ENCODE measurements at places on chromosomes 7 and 10. TPM values are rescaled to one million over a fixed set of nuclear protein-coding genes. Genes with fewer than 3 reads are reported as not detected.

The LAMB4 gene
- total RNA-seq, result not detected

The TMEM236 gene
- total RNA-seq, result not detected

The CNTNAP2 gene
- not detected for total RNA-seq

The FAM131B gene
- 0.63 TPM for total RNA-seq

The MSS51 gene
- total RNA-seq, result 2.4 TPM

The ACHE gene
- not detected for total RNA-seq

The GHRHR gene
- total RNA-seq, result not detected

The LEP gene
- not detected for total RNA-seq

The CUZD1 gene
- 0.13 TPM for total RNA-seq

The UPK3B gene
- total RNA-seq, result not detected

The PRLHR gene
- not detected for total RNA-seq

The NEUROG3 gene
- not detected for total RNA-seq

The FANK1 gene
- not detected for total RNA-seq

The CYP2C19 gene
- total RNA-seq, result not detected

The ZNF680 gene
- total RNA-seq, result 5.5 TPM

The DPP6 gene
- total RNA-seq, result not detected

The WDR86 gene
- total RNA-seq, result not detected

The ICA1 gene
- not detected for total RNA-seq

The OR9A2 gene
- not detected for total RNA-seq

The DEPP1 gene
- total RNA-seq, result 0.44 TPM

GRCh38 chr10:122498521-122498920 is 37.2 kb downstream of the HTRA1 start:
- DNase-seq, result no peak

GRCh38 chr7:41878309-41879295 is 175.7 kb upstream of the INHBA start:
- DNase-seq, result no peak

DNA sequence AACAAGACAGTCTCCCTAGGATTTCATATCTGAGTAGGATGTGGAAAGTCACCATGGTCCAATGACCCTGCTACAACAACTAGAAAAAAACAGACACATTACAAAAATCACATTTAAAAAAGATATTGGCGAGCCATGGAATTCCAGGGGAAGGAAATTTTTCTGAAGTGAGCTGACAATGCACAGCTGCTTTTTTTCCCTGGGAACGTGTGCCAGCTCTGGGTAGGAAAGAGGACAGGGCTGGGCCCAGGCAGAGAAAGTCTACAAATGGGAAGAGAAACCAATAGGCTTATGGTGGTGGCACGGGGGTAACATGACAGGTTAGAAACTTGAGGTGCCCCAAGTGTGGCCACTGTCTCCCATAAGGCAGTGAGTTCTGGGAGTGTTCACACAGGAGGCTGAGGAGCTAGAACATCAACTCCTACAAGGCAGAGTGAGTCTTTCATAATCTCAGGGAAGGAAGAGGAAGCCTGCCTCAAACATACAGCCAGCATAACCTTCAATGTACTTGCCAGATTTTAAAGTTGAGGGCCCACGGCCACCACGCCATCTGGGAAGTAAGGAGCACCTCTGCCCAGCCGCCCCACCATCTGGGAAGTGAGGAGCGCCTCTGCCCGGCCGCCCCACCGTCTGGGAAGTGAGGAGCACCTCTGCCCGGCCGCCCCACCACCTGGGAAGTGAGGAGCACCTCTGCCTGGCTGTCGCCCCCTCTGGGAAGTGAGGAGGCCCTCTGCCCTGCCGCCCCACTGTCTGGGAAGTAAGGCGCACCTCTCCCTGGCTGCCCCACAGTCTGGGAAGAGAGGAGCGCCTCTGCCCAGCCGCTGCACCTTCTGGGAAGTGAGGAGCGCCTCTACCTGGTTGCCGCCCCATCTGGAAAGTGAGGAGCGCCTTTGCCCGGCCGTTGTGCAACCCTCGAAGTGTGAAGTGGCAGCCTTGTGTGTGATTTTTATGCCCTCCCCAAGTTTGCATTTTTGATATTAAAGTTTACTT is 5.9 kb downstream of the FBXL13 start:
- DNase-seq, result no peak

GRCh38 chr7:28774261-28774988 is 183.7 kb downstream of the TRIL start:
- DNase-seq, result no peak

DNA sequence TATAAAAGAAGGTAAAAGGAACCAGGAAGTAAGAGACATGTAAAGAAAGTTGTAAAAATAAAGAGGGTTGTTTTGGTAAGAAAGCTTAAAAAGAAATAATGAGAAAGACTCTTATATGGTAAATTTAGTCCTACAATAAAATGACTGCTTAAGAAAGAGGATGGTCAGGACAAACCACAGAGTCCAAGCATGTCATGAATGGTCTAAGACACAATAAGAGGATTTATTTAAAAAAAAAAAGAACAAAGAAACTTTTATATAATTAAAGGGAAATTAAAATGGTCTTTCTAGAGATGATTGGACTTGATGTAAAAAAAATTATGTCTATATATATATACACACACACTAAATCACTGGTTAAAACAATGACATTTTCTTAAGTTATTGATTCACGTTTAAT is 18.2 kb downstream of the ATAD1 start:
- DNase-seq, result no peak

- peak; percentile 53 for DNase-seq
These were observed 71.9 kb upstream of the DUSP5 start for GRCh38 chr10:110425684-110426293.

DNA sequence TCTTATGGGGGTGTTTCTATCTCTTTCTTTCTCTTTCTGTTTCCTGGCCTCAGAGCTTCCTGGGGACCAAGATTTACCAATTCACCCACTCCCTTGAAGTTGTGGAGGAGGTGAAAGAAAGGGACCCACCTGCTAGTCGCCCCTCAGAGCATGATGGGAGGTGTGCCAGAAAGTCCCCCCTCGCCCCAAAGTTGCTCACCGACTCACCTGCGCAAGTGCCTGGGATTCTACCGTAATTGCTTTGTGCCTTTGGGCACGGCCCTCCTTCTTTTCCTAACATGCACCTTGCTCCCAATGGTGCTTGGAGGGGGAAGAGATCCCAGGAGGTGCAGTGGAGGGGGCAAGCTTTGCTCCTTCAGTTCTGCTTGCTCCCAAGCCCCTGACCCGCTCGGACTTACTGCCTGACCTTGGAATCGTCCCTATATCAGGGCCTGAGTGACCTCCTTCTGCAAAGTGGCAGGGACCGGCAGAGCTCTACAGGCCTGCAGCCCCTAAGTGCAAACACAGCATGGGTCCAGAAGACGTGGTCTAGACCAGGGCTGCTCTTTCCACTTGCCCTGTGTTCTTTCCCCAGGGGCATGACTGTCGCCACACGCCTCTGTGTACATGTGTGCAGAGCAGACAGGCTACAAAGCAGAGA is 12.2 kb downstream of the AQP1 start:
- DNase-seq, result no peak

GRCh38 chr7:54946271-54946670 is 72.5 kb upstream of the EGFR start:
- no peak for DNase-seq

- peak; percentile 59 for DNase-seq
These were observed 535.5 kb downstream of the GPAM start for GRCh38 chr10:111648046-111648445.

GRCh38 chr10:11249152-11249807 is 231.6 kb downstream of the CELF2 start:
- no peak for DNase-seq

DNA sequence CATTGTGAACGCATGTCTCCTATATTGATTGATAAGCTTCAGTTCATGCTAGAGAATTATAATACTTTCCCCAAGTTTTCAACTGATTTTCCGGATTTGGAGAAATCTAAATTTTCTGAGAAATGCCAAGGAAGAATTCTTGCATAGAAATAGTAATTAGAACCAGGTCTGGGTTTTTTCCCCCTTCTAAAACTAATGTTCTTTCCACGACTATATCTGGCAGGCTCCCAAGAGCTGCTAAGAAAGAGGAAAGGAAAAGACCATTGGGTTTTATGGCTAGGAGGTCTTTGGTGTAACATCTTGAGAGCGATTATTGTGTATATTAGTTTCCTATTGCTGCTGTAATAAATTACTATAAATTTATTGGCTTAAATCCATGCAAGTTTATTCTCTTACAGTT is 71.8 kb upstream of the CACNB2 start:
- no peak for DNase-seq

- no peak for DNase-seq
These were observed 512.8 kb upstream of the GALNT17 start for GRCh38 chr7:70619130-70619529.

- no peak for DNase-seq
These were observed 9.3 kb downstream of the LBX1 start for GRCh38 chr10:101219946-101220451.

DNA sequence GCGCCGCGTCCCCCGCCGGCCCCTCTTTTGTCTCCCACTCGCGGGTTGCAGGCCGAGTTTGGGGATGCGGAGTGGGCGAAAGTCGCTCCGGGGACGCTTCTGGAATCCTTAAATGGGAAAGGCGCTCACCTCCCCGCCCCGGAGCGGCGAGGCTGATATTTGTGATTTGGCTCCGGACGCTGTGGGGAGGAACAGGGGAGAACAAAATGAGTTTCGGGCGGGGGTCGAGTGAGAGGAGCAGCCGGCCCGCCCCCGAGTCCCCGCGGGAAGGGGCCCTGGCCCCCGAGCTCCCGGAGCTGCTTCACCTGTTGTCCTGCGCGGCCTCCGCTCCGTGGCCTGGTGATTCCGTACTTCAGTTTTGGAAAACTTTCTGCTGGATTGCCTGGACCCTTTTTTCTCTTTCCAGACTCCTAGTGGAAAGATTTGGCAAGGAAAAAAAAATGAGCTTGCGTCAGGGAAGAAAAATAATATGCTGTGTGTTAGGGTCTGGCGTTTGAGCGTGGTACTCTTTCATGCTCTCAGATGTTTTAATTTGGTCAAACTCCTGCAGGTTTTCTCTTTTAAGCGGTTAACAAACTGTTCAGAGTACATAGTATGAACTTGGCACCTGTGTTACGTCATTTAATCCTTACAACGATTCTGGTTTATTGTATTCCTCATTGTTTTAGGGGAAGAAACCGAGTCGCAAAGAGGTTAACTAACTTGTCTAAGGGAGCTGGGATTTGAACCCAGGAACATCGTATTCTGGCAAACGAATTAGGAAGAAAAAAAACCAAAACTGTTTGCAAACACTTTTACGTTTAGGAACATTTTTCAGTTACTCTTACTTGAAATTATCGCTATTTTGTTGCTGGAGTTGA is 924 bp downstream of the BMPR1A start:
- DNase-seq, result peak; percentile 34

DNA sequence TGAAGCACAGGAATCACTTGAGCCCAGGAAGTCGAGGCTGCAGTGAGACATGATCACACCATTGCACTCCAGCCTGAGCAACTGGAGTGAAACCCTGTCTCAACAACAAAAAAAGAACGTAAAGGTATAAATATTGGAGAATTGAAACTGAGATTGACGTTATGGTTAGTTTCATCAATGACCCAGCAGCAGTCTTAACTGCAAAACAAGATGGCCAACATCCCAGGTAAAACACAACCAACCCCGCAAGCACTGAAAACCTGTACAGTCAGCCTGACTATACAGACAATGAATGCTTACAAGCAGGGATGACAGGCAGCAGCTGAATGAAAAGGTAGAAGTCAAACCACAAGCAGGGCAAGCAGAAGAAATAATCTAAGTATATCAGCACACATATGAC is 34.7 kb downstream of the WAPL start:
- DNase-seq, result no peak

GRCh38 chr7:76512941-76513816 is 2.8 kb downstream of the UPK3B start:
- no peak for DNase-seq

DNA sequence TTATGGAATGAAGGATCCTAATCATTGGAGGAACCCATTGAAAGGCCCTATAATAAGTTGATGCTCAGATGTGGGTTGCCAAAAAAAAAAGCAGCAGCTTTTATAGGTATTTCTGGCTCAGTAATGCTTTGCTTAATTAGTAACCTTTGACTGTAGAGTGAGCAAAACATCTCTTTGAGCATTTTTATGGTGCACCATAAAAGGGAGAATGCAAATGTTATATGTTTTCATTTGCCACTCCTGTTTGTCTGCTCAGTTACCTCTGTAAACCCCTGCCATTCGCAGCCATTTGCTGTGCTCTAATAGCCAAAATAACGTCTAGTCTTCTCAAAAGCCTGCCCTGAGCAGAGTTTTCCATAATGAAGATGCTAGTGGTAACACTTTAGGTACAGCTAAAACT is 589.1 kb upstream of the FOXK1 start:
- DNase-seq, result no peak

GRCh38 chr7:5477723-5478531 is 54.3 kb upstream of the TNRC18 start:
- no peak for DNase-seq

GRCh38 chr10:70803775-70804420 is 11.8 kb upstream of the SGPL1 start:
- no peak for DNase-seq

DNA sequence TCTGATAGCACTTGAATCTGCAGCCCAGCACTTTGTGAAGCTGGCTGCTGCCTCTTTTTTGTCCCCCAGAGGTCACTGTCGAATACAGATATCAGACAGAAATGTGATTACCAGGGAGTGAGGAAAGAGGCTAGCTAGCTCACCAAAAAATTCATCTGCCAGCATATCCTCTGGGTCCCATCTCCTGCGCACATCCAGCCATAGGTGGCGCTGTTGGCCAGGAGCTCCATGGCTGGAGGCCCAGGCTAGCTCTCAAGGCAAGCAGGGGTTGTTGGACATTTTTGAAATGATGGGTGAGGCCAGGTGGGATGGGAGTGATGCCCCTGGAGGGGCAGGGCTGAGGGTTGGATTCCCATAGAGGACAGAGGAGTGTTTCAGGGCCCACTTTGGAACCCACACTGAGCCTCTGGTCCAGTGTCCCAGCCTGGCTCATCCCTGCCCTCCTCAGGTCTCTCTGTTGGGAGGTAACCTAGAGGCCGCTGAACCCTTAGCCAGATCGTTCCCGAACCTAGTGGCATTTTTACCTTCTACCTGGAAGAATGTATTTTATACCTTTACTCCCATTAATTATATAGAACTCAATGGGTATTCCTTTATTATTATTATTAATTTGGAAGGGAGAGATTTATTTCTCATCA is 14.8 kb downstream of the DPCD start:
- peak; percentile 52 for DNase-seq

- no peak for DNase-seq
These were observed 96.3 kb downstream of the GNAT3 start for GRCh38 chr7:80415522-80415921.

DNA sequence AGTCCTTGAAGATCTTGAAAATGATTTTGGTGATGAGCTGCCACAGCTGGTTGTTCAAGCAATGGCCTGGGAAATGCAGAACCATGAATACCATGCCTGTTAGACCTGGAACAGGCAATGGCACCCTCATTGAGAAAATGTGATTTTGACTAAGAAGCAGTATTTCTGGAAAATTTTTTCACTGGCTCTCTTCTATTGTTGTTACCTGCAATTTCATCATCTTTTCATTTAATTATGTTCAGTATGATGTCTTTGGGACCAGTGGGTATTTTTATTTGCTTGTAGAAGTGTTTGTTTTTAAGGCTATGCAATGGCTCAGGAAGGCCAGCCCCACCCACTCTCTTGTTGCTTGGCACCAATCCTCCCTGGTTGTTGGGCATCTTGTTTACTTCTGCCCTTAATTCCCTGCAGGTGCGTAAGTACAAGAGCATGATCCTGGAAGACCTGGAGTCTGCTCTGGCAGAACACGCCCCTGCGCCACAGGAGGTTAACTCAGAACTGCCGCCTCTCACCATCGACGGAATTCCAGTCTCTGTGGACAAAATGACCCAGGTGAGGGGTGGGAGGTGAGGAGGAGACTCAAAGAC is 78.6 kb downstream of the NRF1 start:
- no peak for DNase-seq

GRCh38 chr10:35412900-35413491 is 76.7 kb downstream of the CCNY start:
- no peak for DNase-seq

GRCh38 chr7:99551334-99551733 is 580 bp downstream of the FAM200A start:
- DNase-seq, result no peak

Data from MG63 (cell line).